ENCODE measurements at places on chromosomes 2 and 18. TPM values are rescaled to one million over a fixed set of nuclear protein-coding genes. Genes with fewer than 3 reads are reported as not detected.

GRCh38 chr2:855177-855576 lies 95.5 kb upstream of the SNTG2 start:
- DNase-seq = no peak

The TCF4 gene
- polyA plus RNA-seq = 4.4 TPM

- DNase-seq = peak; percentile 56
Observed at GRCh38 chr2:88690591-88691338, 708 bp upstream of the RPIA start.

DNA sequence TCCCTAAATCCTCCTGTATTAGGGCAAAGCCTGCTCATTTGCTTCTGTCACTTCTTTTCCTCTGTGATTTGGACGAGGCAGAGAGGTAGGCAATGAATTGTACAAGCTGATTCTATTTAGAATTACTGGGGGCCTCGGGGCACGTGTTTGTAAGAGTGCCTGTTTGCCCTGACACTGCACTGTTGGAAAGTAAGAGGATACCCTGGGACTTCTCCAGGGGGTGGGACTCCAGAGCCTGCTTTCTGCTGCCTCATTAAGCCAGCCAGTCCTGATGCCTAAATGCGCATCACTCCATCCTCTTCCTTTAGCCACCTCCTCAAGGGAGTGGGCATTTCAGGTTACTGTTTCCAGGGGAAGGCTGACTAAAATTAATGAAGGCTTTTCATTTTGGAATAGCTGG lies 134.3 kb downstream of the TDRD15 start:
- no peak for DNase-seq

DNA sequence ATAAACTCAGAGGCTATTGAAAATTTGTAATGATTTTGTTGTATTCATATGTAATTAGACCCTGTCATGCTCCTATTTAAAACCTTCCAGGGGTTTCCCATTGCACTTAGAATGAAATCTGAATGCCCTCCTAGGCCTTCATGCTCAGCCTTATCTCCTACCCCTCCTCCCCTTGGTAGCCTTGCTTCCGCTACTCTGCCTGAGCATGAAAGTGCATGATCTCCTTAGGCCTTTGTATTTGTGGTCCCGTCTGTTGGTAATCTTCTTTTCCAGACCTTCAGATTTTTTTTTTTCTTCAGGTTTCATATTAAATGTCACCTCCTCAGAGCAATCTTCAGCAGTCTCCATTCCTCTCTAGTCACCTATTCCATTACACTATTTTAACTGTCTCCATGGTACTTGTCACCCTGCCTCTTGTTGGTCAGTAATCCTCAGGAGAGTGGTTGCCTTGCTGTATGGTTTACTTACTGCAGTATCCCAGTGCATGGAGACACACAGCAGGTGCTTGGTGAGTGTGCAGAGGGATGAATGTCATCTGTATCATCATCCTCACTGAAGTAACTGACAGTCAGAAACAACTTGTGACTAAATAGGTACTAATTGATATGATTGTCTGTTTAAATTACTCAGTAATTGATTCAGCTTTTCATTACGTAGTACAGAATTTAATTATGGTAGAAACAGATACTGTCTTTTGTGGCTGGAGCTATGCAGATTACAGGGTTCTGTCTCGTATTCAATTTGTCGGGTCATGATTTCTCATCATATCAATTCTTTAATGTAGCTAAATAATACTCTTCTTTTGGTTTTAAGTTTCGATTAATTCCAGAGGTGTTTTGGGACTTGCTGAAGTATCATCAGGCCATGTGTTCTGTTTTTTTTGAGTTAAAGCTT lies 63.9 kb downstream of the PHLPP1 start:
- DNase-seq = no peak

The AFF3 gene
- 0.19 TPM for polyA plus RNA-seq

GRCh38 chr2:1642066-1642861 lies 102.1 kb downstream of the PXDN start:
- DNase-seq = no peak

DNA sequence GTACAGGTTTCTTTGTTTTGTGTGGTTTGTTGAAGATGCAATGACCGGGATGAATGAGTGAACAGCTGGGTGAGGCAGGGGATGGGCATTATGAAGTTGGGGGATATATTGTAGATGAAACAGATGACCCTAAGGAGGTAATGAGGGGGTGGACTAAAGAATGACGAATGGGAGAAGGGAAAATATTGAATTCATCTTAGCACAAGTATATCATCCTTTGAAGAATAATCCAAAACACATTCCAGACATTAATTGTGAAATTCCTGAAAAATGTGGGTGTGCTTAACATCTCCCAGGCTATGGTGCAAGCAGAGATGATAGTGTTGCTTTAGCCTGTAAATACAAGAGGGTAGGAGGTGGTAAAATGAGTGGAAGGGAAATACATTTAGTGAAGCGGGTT lies 5.8 kb downstream of the CRIM1 start:
- DNase-seq = no peak

GRCh38 chr2:144605231-144605840 lies 85.4 kb upstream of the ZEB2 start:
- DNase-seq = no peak

GRCh38 chr2:111640480-111640879 lies 243.5 kb downstream of the ANAPC1 start:
- no peak for DNase-seq

GRCh38 chr2:178819992-178820391 lies 12.8 kb upstream of the TTN start:
- no peak for DNase-seq

DNA sequence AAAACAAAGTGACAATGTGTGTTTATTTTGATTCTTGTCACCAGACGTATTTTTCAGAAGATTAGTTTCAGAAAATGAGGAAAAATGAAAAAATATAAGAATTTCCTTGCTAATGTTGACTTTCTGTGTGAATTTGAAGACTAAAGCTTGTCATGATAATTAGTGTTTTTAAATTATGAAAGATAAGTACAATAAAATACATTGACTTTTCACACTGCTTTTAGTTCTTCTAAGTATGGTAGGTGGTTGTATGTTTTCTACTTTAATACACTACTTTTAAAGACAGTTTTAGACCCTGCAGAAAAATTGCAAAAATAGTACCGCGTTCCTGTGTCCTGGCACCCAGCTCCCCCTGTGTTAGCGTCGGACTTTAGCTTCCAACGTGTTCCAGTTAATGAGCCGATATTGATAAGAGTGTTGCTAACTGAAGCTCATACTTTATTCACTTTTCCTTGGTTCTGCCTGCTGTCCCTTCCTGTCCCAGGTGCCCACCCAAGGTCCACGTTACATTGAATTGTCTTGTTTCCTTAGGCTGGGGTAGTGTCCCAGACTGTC lies 695 bp downstream of the RBFA start:
- DNase-seq = no peak

- DNase-seq = no peak
Observed at GRCh38 chr18:8516371-8517250, 92.6 kb upstream of the RAB12 start.

The LAMA3 gene
- polyA plus RNA-seq = 2.2 TPM

GRCh38 chr2:21020668-21021288 lies 23.1 kb downstream of the APOB start:
- no peak for DNase-seq
